Esophagus muscularis mucosa (tissue), 4 donors: ENCODE measurements at places on chromosomes 6 and 20.

DNA sequence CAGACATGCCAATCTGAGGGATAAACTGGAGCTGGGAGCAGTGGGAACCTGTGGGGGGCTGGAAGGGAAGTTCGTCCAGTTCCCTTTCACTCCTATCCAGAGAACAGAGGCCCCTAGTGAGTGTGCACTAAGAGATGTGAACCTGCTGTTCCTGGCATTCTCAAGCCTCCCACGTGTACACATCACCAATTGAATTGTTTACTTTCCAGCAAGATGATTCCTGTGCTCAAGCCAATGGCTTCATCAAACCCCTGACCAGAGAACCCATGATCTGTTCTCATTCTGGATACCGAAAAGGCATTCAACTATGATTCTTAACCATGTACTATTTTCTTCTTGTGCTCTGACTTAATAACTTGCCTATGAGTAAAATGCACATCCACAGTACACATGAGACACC is 10.2 kb upstream of the SLC22A3 start:
- no peak overlapping the region for H3K4me3 ChIP-seq
- H3K36me3 ChIP-seq, result no peaks in the 10 kb centered on the region
- DNase-seq, result no peak
- no peaks in the 10 kb centered on the region for H3K27me3 ChIP-seq

DNA sequence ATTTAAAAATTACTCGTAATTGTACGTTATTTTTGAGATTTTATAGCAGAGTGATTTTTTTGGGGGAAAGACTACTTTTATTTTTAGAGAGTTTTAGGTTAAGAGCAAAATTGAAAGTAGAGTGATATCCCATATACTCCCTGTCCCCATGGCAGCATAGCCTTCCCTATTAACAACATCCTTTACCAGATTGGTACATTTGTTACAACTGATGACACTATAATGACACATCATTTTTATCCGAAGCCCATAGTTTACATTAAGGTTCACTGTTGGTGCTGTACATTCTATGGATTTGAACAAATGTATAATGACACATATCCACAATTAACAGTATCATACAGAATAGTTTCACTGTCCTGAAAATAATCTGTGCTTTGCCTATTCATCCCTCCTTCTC is 1126.4 kb upstream of the CITED2 start:
- no peak overlapping the region for H3K4me3 ChIP-seq
- H3K27me3 ChIP-seq, result no peaks in the 10 kb centered on the region
- DNase-seq, result no peak
- H3K4me1 ChIP-seq, result no peaks in the 10 kb centered on the region
- no peak overlapping the region for H3K27ac ChIP-seq
- H3K36me3 ChIP-seq, result no peaks in the 10 kb centered on the region

DNA sequence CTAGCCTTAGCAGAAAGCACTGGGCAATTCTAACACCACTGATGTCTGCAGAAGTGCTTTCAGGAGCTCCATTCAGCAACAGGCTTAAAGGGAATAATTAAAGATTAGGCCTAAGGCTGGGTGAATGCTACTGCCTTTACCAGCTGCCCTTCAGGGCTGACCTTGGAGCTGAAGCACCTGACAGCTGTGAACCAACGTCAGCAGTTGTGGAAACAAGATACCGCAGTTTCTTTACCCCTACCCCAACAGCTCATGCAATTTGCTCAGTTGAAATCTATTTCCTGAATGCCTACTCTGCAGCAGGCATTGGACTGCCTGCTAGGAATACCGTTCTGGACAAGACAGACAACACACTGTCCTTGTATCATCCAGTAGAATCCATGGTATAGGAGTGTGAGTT is 51.5 kb upstream of the ADTRP start:
- no peaks in the 10 kb centered on the region for H3K27me3 ChIP-seq
- no peak overlapping the region for H3K27ac ChIP-seq
- no peak overlapping the region for H3K4me3 ChIP-seq
- peak; percentile 29 for DNase-seq

- H3K4me1 ChIP-seq, result no peaks in the 10 kb centered on the region
- no peak overlapping the region for H3K4me3 ChIP-seq
- no peak overlapping the region for H3K27ac ChIP-seq
- no peak for DNase-seq
- H3K36me3 ChIP-seq, result no peaks in the 10 kb centered on the region
Observed at GRCh38 chr6:93735099-93735498, 315.7 kb upstream of the EPHA7 start.

GRCh38 chr20:22567944-22568871 is 16.2 kb downstream of the FOXA2 start:
- DNase-seq, result no peak
- H3K4me3 ChIP-seq, result no peak overlapping the region
- H3K27me3 ChIP-seq, result no peaks in the 10 kb centered on the region
- H3K4me1 ChIP-seq, result peaks cover 7% of the 10 kb centered on the region
- H3K36me3 ChIP-seq, result no peaks in the 10 kb centered on the region

DNA sequence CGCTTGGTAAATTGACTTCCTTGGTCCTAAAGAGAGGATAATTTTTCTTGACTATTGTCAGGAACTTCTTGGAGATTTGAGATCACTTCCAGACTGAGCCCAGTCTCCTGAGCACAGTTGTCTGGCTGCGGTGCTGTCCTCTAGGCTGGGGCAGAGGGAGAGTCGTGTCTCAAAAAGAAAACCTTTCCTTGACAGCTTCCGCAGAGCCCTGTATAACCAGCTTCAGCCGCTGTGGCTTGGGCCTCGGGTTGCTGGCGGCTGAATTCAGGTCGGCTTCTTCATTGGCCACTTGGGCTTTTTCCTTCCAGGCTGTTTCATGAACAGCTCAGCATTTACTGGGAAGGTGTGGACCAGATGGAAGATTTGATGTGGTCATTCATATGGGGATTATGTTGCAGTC is 75.9 kb downstream of the DHX35 start:
- peaks cover 20% of the 10 kb centered on the region for H3K4me1 ChIP-seq
- peaks cover 100% of the 10 kb centered on the region for H3K36me3 ChIP-seq
- peak overlapping the region; percentile 86 for H3K27ac ChIP-seq
- no peaks in the 10 kb centered on the region for H3K27me3 ChIP-seq

DNA sequence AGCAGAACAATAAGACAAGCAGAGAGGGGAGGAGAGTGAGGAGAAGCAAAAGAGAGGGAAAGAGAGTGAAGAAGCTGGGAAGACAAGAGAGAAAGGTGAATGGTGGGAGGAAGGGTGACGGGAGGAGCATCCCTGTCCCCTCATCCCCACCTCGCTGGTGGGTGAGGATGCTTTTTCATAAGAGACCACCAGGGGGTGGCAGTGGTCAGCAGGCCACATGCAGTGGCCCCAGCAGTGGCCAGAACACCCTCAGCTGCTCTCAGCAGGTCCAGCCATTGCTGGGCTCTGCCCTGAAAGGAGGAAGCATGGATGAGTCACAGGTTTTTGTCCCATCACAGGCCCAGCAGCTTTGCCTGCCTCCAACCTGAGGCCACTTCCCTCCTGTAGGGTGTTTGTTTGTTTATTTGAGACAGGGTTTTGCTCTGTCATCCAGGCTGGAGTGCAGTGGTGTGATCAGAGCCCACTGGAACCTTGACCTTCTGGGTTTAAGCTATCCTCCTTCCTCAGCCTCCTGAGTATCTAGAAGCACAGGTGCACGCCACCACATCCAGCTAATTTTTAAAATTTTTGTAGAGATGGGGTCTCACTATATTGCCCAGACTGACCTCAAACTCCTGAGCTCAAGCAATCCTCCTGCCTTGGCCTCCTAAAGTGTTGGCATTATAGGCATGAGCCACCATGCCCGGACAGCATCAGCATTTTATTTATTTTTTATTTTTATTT is 24.0 kb downstream of the FGD2 start:
- H3K36me3 ChIP-seq, result no peaks in the 10 kb centered on the region
- DNase-seq, result no peak
- no peaks in the 10 kb centered on the region for H3K27me3 ChIP-seq
- no peak overlapping the region for H3K27ac ChIP-seq

- DNase-seq, result no peak
- no peaks in the 10 kb centered on the region for H3K27me3 ChIP-seq
- peaks cover 45% of the 10 kb centered on the region for H3K4me1 ChIP-seq
- peak overlapping the region; percentile 24 for H3K4me3 ChIP-seq
- H3K36me3 ChIP-seq, result no peaks in the 10 kb centered on the region
Observed at GRCh38 chr6:136102991-136103688, 147.0 kb downstream of the MTFR2 start.

DNA sequence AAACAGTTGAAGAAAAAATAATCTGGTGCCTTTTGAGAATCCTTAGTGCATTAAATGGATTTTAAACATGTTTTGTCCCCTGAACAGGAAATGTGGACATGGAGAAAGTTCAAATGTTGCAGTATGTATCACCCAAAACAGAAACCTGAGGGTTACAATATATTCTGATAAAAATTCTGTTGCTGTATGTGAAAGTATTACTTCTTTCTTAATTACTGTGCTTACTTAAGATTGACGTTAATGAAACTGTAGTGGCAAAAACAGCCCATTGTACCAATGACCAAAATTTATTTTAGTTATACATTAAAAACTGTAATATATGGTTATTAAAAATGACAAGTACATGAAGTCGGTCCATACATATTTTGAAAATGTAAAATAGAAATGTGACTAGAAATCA is 100.6 kb downstream of the PRDM1 start:
- no peak for DNase-seq
- H3K4me3 ChIP-seq, result no peak overlapping the region
- no peak overlapping the region for H3K27ac ChIP-seq
- H3K4me1 ChIP-seq, result no peaks in the 10 kb centered on the region
- H3K27me3 ChIP-seq, result no peaks in the 10 kb centered on the region
- no peaks in the 10 kb centered on the region for H3K36me3 ChIP-seq

DNA sequence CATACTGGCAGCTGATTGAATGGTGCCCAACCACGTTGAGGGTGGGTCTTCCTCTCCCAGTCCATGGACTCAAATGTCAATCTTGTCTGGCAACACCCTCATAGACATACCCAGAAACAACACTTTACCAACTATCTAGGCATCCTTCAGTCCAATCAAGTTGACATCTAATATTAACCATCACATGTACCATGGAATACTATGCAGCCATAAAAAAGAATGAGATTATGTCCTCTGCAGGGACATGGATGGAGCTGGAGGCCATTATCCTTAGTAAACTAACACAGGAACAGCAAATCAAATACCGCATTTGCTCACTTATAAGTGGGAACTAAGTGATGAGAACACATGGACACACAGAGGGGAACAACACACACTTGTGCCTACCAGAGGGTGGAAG is 206.9 kb upstream of the RNF217 start:
- no peaks in the 10 kb centered on the region for H3K36me3 ChIP-seq
- DNase-seq, result no peak
- H3K27ac ChIP-seq, result no peak overlapping the region
- H3K4me3 ChIP-seq, result no peak overlapping the region
- H3K27me3 ChIP-seq, result no peaks in the 10 kb centered on the region

DNA sequence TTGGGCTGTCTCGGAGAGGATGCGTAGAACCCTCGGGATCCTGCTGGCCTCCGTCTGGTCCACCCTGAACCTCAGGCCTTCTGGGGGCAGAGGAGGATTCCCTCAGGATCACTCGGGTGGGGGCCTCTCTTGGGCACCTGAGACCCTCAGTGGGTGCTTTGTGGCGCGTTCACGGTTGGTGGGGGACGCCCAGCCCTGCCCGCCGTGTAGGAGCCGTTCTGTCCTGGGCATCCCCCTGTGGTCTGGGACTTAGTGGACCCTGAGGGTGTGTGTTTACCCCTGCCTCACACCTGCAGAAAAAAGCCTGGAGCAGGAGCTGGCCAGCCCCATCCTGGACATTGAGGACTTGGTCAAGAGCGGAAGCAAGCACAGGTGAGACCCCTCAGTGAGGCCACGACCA is 7.6 kb downstream of the RTEL1 start:
- DNase-seq, result no peak
- no peak overlapping the region for H3K4me3 ChIP-seq
- no peak overlapping the region for H3K27ac ChIP-seq

DNA sequence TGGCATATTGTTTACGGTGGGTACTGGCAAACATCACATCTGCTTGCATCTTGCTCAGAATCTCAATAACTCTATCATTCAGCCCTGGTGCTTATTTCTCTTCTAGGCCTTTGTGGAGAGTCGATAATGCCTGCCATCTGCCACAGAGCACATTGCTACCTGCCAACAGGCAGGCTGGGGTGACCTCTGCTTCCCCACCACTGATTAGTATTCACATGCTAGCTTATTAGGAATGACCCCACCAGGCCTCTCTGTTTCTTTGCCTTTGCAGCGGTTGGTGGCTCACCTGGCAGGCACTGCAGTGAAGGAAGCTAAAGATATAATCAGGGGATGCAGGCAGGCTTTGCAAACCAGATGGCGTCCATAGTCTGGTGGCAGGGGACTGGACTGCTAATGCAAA is 154.5 kb downstream of the MMS22L start:
- no peaks in the 10 kb centered on the region for H3K27me3 ChIP-seq
- no peaks in the 10 kb centered on the region for H3K4me1 ChIP-seq
- no peak overlapping the region for H3K4me3 ChIP-seq

GRCh38 chr6:32935551-32936238 is 5.1 kb downstream of the HLA-DMB start:
- H3K36me3 ChIP-seq, result no peaks in the 10 kb centered on the region
- H3K27me3 ChIP-seq, result no peaks in the 10 kb centered on the region
- no peaks in the 10 kb centered on the region for H3K4me1 ChIP-seq
- no peak overlapping the region for H3K4me3 ChIP-seq
- no peak for DNase-seq
- no peak overlapping the region for H3K27ac ChIP-seq

- no peaks in the 10 kb centered on the region for H3K27me3 ChIP-seq
- no peak overlapping the region for H3K4me3 ChIP-seq
- H3K36me3 ChIP-seq, result no peaks in the 10 kb centered on the region
- no peak for DNase-seq
- no peak overlapping the region for H3K27ac ChIP-seq
Observed at GRCh38 chr6:39546731-39547130, 178.5 kb downstream of the KIF6 start.

DNA sequence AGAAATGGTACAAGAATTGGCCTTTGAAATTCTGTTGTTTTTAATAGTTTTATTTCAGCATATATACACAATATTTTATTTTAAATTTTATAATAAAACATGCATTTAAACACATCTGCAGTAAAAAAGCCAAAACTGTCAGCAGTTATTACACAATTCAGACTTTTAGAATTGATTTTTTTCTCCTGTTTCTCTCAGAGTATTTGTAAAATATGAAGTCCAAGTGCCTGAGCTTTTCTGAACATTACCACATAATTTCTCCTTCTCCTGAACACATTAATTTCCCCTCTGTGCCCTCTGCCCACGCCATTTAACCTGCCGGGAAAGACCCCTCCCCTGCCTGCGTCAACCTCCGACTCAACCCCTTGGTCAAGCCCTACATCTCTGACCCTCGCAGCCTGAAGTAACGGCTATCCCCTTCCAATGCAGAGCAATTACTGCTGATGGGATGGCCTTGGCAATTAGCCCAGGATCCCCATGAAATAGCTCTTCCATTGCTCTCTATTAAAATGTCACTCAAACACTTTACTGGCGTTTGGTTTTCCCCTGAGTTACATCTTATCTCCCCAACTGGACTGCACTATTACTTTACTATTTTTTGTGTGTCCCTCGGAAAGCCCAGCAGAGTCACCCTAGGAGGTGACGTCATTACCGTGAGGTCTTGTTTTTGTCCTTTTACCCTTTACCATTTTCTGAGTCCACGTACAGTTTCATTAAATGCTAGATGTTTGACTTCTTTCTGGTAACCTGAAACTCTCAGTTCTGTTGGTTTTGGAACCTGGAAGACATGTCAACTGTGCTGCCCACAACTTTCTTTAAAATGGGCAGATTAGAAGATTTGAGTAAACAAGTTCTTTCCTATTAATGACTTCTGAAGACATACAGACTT is 146.7 kb upstream of the TAB2 start:
- no peak for DNase-seq
- no peak overlapping the region for H3K4me3 ChIP-seq
- H3K4me1 ChIP-seq, result peaks cover 18% of the 10 kb centered on the region
- no peaks in the 10 kb centered on the region for H3K36me3 ChIP-seq
- H3K27me3 ChIP-seq, result no peaks in the 10 kb centered on the region

- no peaks in the 10 kb centered on the region for H3K36me3 ChIP-seq
- peak overlapping the region; percentile 54 for H3K4me3 ChIP-seq
- H3K4me1 ChIP-seq, result peaks cover 12% of the 10 kb centered on the region
- no peak overlapping the region for H3K27ac ChIP-seq
Observed at GRCh38 chr6:13874191-13874549, 50.6 kb upstream of the RNF182 start.
